ENCODE measurements at places on chromosomes 1 and 21.

GRCh38 chr1:145846201-145846612 is 777 bp downstream of the NUDT17 start:
- DNase-seq = no peak

DNA sequence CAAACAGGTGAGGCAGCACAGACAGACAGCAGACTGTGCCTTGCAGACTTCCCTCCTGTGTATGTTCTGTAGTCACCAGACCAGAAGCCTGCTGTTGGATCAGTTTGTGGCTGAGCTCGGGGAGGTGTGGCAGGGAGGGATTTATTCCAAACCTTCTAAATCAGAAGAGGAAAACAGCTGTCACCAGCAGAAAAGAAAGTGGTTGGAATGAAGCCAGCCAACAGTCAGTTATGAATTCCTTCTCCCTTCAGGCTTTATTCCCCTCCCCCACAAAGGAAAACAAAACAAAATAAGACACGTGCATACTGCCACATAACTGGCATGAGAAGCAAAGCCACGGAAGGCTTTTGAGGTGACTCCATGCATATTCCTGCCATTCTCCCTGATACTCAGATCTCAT is 19.0 kb upstream of the PIGV start:
- no peak for DNase-seq

DNA sequence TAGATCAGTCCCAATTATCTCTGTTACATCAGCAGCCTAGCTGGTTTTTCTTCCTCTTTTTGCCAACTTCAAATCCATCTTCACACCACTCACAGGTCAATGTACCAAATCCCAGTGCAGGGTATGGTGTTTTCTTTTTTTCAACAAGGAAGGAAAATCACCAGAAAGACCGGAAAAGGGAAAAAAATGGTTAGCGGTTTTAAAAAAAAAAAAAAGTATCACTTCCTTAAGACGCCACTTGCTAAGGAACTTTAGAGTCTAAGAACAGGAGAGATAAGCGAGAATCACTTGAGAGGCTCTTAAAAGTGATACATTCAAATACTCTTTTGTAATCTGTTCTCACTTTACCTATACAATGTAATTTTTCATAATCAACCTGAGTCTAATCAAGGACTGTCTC is 3.1 kb upstream of the OR10J1 start:
- DNase-seq = no peak

GRCh38 chr1:66764994-66765578 is 12.8 kb downstream of the DYNLT5 start:
- no peak for DNase-seq

GRCh38 chr1:53592521-53592982 is 133.4 kb downstream of the DMRTB1 start:
- DNase-seq = no peak

GRCh38 chr1:222938986-222939385 is 124.1 kb downstream of the DISP1 start:
- no peak for DNase-seq

GRCh38 chr1:30942326-30942963 is 33.9 kb upstream of the SDC3 start:
- DNase-seq = no peak

- DNase-seq = no peak
Observed at GRCh38 chr1:5643360-5644107, 348.7 kb downstream of the NPHP4 start.

- no peak for DNase-seq
Observed at GRCh38 chr1:226831953-226832352, 38.5 kb upstream of the PSEN2 start.

Data from cerebellar nuclear complex (tissue), 1 donor.